Activated CD4-positive, alpha-beta T cell treated with anti-CD3 and anti-CD28 coated beads, Interleukin-2, amount 50 U/mL, for 16 hours (primary cell): ENCODE measurements at places on chromosomes 16 and 17.

- DNase-seq = peak; percentile 43
Observed at GRCh38 chr17:2025220-2025621, at the start of gene RTN4RL1. TSS of gene RTN4RL1 (minus strand) at chr17:2025334. CDS start at chr17:2024865, 469 bp downstream.

GRCh38 chr16:80819988-80820387, 15.6 kb upstream of the CDYL2 start:
- no peak for DNase-seq

DNA sequence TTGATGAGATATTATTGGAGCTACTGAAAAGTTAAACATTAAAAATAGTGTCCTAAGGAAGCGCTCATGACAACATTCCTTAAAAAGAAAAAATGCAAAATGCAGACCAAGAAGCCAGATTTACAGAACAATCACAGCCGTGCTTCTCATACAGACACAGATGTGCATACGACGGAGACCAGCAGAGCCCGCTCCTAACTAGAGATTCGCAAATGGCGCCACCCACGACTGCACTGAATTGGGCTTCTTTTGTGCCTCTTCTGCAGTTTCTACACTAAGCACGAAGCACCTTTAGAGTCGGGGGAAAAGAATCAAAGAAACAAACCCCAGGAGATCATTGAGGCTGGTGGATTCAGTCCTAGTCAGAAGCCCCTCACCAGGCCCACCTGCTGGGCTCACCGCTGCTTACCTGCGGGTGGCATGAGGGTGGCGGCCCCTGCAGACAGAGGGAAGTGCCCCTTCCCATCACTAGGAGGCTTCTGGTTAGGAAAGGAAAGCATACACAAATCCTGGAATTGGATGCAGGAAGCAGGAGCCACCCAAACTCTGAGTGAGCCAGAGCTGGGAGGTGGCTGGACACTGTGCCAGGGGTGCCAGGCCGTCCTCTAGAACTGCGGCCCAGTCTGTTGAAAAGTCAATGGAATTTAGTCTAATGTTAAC, 64.9 kb upstream of the CHMP6 start:
- no peak for DNase-seq

DNA sequence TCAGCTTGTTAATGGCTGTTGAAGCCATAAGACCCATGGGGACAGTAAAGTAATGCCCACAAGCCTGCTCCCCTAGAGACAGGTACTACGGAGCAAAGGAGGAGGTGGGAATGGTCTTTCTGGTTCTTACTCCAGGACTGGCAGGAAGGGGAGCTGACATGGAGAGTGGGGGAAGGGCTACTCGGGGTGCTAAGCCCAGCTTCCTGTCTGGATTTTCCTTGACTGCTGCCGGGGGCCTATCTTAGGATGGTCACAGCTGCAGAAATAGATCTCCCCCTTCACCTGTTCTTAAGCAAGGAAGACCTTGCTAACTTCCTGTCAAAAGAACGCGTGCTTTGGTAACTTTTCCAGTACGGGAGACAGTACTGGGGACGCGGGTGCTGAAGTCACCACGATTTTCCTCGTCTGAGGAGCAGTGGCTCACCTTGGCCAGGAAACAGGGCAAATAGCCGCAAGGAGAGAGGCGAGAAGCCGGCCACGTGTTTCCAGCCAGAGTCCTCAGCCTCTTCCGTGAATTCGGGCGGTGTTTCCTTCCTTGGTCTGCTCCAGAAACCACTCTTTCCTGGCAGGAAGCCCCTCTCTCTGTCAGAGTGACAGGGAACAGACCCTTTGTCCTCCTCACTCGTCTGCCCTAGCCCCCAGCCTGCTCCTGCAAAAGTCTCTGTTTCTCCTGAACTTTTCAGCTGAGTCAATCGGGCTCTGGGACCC, 656 bp upstream of the PRR29 start:
- DNase-seq = no peak

- DNase-seq = no peak
Observed at GRCh38 chr17:19723964-19724363, 7.6 kb upstream of the SLC47A2 start.

- DNase-seq = no peak
Observed at GRCh38 chr17:12622726-12623125, 43.0 kb upstream of the MYOCD start.

GRCh38 chr16:81035975-81036750, 521 bp downstream of the ATMIN start:
- peak; percentile 36 for DNase-seq

DNA sequence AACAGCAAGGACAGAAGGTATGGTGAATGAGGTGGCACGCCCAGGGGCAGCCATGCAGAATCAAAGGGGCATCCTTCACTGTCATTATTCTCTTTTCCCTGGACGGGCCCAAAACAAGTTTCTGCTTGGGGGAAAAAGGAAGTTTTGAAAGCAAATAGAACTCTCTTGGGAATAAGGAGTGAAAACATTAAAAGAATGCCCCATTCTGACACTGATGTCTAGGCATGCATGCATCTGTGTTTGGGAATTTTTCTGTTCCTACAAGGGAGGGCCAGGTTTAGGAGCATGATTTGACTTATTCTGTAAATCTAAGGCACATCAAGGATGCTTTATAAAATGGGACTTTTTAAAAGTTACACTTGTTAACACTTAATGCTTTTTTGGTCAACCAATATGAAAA, 34.3 kb upstream of the SLC12A3 start:
- no peak for DNase-seq

DNA sequence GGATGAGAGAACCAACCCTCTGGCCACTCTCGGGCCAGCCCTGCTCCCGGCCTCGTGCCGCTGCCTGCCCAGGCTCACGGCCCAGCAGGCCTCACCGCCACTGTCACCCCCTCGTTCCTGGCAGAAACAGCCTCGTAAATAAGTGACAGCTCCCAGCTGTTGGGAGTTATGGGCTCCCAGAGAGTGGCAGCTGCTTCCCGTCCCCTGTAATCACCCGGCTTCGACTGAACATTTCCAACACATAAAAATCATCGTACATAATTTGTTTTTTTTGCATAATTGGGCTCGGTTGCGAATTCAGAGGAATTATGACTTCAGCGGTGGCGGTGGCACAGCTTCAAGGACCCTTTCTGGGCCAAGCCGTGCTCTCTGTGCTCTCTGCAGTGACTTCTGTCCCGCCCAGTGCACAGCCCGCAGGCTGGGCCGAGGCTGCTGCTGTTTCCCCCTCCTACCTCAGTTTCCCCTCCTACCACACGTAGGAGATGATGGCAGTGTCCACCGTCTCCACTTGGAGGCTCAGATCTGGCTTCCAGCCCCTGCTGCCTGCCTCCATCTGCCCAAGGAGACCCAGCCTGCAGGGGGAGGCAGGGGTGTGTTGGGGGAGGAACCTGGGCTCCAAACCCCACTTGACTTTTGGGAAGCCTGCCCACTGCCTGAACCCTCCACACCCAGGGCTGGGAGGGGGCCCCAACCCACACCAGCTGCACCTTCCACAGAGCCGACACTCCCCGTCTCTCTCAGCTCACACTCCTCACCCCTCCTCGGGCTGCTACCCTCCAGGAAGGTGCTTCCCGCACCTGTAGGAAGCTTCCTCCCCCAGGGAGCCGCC, 84.9 kb downstream of the RTN4RL1 start:
- DNase-seq = no peak

DNA sequence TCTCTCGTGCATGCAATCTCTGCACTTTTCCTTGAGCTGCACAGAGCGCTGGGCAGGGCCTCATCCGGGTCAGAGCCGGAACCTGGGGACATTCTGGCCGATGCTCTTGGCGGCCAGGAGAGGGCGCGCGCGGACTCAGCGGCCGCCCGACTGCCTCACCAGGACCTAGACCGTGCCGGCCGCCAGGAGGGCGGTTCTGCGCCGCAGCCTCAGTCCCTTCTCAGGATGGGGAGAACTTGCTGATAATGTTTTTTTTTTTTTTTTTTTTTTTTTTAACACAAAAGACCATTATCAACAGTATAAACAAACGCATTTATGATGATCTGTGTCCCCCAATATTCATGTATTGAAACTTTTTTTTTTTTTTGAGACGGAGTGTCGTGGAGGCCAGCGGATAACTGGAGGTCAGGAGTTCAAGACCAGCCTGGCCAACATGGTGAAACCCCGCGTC, 8.1 kb upstream of the FLYWCH2 start:
- peak; percentile 80 for DNase-seq

GRCh38 chr16:28820016-28820415, 2.8 kb upstream of the ATXN2L start:
- DNase-seq = no peak

GRCh38 chr16:16083421-16084156, 134.2 kb downstream of the ABCC1 start:
- peak; percentile 49 for DNase-seq

- DNase-seq = no peak
Observed at GRCh38 chr16:4365014-4365406, 6.6 kb upstream of the VASN start.

DNA sequence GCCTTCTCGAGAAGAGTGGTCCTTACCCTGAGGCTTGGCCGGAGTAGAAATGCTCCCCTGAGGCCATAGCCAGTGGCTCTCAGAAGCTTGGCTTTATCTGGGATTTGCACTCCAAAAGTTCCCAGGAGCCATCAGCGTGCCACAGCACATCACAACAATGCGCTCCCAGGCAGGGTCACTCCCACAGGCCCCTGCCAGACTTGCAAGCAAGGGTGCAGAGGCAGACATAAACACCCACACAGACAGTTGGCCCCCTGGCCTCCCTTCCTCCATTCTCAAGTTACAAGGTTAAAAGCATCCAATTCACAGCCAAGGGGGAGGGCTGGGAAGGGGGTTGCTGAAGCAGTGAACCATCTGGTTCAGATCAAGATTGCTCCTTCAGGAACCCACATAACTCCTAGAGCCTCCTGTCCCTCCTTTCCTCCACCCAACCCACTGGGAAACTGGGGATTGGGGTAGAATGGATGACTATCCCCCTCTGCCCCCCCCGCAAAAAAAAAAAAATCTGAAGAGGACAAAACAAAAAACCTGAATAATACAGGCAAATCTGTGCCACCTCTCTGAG, 1.8 kb downstream of the ST3GAL2 start:
- no peak for DNase-seq

- peak; percentile 38 for DNase-seq
Observed at GRCh38 chr17:2295575-2295974, 8.0 kb downstream of the SMG6 start.

DNA sequence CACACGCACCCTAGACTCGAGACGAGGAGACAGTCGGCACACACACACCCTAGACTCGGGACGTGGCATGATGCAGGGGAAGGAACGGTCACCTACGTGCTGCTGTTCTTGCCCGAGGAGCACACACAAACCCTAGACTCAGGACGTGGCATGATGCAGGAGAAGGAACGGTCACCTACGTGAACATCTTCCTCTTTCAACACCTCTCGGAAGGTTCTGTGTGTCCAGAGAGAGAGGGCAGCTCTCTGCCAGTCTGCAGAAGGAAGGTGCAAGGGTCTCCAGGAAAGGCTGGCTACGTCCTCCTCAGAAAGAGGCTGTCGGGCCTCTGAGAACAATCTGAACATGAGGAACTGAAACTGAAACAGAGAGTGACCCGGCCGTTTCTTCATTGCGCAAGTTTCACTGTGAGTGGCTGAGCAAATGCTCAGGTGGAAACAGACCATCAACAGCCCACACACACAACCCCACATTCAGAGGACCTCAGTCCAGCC, 43.4 kb downstream of the ZNF276 start:
- peak; percentile 82 for DNase-seq

DNA sequence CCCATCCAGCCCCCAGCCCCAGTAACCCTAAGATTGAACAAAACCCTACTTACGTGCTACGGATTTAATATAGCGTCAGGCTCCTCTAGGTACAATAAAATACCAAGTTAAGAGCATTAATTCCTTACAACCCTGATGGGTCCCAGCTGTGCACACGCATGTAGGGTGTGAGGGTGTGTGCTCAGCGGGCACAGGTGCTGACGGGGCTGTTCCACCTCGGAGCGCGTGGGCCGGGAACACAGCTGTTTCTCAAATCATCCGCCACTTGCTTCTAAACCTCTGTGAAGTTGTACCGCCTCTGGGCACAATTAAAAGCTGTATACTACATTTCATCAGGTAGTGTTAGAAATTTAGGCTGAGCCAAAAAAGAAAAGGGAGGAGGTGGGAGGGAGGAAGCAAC, 478.6 kb downstream of the MAF start:
- no peak for DNase-seq
